Effector memory CD8-positive, alpha-beta T cell (primary cell): ENCODE measurements at places on chromosomes 1 and 21.

DNA sequence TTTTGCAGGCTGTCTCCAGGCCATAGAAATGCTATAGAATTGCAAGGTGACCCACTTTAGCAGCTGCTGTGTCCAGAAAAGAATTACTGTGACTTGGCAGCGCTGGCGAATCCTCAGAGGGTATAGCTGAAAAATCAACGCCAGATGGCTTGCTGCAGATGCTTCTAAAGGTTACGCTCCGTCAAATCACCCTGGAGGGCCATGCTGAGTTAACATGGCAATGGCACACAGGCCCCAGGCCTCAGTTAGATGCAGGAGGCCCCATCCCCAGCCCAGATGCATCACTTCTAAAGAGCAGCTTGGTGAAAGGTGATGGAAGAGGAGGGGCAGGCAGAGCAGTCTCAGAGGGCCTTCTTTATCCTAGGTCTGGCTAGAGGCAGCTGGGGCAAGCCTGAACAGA, 18.0 kb downstream of the KIAA1614 start:
- no peak for DNase-seq

- peak; percentile 9 for DNase-seq
Measured at GRCh38 chr1:235336903-235337302, 8.5 kb downstream of the GGPS1 start.

DNA sequence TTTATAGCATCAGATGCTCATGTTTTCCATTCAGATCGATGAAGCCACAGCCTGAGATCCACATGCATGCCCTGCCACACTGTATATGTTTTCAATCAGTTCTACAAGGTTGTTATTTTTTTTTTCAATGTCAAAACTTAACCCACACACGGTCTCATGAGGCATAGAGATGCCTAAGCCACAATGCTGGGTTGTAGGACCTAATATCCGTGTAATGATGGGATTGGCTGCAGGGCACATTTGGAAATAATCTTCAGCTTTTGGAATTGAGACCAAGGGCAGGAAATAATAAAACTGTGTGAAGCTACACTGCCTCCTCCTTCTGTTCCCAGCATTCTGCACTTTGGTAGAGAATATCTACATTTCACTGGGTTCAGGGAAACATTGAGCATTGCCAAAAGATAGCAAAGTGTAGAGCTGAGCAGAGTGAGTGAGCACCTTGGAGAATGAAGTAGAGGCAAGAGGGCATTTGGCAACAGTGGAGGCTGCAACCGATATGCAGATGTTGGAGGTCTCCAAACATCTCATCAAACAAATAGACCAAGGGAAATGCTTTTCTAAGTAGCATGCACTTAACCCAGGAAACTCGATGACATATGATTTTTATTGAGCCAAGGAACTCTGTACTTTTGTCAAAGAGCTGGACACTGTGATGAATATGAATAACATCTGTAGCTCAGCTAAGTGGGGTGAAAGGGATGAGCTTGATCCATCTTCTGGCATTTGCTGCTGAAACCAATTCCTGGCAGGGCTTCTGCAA, 176.7 kb downstream of the LYPLAL1 start:
- DNase-seq: no peak

DNA sequence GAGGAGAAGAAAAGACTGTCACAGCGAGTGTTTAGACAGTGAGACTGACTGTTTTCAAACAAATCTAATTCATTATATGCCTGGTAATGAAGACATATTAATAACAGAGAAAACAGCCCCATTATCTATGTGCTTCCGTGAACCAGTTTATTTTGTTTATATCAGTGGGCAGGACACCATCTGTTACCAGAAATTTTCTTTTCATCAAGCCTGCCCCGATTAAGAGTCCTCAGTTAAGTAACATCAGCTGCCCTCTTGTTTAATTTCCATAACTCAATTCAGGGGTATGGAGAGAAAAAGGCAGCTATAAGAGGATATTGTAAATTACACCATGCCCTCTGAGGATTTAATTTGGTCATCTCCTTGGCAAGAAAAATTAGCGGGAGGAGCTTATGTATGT, 94.0 kb downstream of the TMEM200B start:
- no peak for DNase-seq

GRCh38 chr1:168100315-168101002, 36.3 kb downstream of the GPR161 start:
- no peak for DNase-seq

DNA sequence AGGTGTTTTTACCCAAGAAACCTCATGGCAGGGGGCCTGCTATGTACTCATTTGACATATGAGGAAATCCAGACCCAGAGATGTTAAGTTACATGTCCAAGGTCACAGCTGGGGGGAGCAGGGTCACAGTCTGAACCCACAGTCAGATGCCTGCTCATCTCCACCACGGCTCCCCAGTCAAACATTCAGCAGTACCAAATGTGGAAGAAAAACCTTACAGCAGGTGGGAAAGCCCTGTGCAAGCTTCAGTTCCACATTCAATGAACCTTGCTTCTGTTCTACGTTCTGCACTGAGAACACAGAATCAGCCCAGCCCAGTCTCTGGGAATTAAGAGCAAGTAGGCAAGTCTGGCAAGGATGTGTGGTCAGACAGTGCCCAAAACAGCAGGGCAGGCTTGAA, 35.2 kb downstream of the LRP8 start:
- DNase-seq: no peak

DNA sequence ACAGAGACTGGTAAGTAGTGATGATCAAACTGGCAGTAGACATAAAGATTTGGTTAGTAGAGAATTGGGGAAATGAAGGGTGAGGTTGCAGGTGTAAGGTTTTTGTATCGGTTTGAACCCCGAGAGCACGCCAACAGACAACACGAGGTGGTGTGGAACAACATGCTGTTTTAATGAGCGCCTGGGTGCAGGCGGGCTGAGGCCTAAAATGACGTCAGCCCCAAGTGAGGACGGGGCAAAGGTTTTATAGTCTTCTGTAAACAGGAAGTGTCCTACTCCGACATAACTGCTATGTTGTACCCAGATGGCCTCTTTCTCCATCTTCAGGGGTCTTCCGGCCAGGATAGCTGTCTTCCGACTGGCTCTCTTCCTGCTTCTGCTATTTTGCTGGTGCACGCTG, 178.8 kb downstream of the HHIPL2 start:
- no peak for DNase-seq

DNA sequence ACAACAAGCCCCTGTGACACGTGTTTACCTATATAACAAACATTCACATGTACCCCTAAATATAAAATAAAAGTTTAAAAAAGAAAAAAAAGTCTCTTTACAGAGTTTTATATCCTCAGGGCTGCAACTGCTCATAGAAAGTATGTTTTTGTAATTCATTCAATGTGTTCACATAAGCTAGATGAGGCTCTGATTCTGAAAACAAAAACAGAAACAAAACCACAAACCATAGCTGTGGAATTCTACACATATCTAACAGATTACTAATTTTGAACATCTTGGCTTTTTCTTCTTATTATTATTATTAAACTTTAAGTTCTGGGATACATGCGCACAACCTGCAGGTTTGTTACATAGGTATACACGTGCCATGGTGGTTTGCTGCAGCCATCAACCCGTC, 579.6 kb upstream of the ZRANB2 start:
- DNase-seq: no peak

GRCh38 chr1:201108614-201109013, 3.6 kb downstream of the CACNA1S start:
- no peak for DNase-seq

GRCh38 chr1:48758976-48759375, 17.7 kb downstream of the BEND5 start:
- DNase-seq: no peak

DNA sequence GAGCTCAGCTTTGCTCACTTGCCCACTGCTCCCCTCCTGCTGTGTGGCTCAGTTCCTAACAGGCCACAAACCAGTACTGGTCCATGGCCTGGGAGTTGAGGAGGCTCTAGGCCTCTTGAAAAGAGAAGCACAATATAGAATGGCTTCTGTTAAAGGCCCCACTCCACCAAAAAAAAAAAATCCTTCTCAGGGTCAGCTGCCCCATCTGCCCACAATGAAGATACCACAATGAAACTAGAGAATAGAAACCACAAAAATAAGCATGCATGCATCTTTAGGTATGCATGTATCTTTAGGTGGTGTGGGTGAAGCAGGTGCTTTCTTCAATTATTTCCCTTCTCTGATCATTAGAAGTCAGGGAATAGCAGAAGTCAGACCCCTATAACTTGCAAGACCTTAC, 620.4 kb upstream of the BEND5 start:
- no peak for DNase-seq

- no peak for DNase-seq
Measured at GRCh38 chr21:45971616-45972352, 9.8 kb upstream of the COL6A1 start.

- DNase-seq: no peak
Measured at GRCh38 chr1:6097117-6097595, 51.5 kb downstream of the KCNAB2 start.

- no peak for DNase-seq
Measured at GRCh38 chr1:221891708-221892107, 149.8 kb upstream of the DUSP10 start.

DNA sequence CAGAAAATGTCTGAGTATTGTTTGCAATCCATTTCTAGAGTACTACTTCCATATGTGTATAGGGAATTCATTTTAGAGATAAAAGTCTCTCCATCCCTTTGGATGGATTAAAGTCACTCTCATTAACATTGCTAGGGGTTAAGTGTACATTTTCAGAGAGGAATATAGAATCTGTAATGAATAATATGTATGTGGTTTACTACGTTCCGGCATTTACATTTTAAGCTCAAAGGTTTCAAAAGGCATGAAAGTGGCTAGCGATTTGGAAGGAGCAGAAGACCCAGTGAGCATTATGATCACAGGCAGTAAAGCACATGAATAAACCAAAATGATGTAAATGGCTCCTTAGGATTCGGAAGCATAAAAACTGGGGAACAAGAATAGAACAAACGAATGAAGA, 123.0 kb downstream of the DSCAM start:
- no peak for DNase-seq

DNA sequence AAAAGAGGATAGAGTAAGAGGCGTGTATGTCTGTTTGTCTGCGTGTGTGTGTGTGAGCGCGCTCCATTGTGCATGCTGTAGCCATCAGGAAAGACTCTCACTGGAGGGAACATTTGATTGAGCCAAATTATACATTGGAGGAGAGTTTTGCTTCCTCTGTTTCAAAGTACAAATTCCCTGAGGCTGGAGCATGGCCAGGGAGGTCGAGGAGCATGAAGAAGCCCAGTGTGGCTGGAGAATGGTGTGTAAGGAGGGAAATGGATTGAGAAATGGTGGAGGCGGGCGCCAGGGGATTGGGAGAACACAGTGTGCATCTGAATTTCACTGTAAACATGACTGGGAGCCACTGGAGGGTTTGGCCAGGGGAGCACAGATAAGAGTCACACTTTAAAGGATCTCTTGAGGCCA, 22.1 kb upstream of the EFNA1 start:
- no peak for DNase-seq

DNA sequence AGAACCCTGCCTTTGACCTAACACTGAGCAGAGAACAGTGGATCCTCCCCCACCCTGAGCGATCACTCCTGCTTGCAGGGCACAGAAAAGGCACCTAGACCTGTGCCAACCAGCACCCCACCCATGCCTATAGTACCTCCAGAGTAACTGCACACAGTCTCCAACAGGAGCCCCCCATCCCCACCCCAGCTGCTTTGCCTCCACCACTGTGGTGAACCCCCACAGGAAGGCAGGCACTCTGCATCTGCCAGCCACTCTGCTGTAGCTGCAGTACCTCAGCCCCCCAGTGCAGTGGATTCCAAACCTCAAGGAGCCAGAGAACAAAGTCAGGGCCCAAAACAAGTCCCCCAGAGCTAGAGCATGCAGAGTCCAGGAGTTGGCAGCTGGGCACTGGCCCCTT, 10.7 kb downstream of the SPATC1L start:
- DNase-seq: no peak

DNA sequence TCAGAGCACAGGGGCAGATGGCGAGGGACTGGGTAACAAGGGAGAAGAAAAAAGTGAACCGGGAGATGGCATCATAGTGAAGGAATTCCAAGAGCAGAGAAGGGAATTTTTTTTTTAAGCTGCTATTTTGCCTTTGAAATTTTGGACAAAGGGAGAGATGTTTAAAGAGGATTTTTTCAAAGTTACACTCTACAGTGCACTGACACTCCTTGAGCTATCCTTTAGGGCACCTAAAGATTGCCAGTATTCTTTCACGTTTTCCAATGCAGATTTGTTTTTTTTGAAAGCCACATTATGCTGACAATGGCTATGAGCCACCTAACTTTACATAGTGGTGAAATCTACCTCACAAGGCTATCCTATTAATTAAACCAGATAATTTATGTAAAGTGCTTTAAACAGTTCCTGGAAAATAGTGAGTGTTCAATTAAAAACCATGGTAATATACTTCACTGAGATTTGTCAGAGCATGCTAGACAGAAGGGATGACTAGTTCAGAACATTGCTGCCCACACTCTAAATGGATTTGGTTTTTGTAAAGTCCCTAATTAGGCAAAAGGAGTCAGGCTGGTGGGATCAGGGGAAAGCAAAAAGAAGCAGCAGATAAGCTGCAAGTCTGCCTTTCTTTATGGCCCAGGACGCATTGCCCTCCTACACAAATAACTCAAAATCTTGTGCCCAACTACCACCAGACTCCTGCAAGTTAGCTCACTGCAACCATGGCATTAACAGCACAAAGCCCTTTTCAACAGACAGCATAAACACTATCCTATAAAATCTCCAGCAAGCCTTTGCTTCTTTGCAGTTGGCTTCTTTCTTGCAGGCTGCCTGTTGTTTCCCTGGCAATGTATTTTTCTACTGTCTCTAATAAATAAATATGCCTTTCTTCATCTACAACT, 53.9 kb downstream of the PRDX6 start:
- DNase-seq: no peak

DNA sequence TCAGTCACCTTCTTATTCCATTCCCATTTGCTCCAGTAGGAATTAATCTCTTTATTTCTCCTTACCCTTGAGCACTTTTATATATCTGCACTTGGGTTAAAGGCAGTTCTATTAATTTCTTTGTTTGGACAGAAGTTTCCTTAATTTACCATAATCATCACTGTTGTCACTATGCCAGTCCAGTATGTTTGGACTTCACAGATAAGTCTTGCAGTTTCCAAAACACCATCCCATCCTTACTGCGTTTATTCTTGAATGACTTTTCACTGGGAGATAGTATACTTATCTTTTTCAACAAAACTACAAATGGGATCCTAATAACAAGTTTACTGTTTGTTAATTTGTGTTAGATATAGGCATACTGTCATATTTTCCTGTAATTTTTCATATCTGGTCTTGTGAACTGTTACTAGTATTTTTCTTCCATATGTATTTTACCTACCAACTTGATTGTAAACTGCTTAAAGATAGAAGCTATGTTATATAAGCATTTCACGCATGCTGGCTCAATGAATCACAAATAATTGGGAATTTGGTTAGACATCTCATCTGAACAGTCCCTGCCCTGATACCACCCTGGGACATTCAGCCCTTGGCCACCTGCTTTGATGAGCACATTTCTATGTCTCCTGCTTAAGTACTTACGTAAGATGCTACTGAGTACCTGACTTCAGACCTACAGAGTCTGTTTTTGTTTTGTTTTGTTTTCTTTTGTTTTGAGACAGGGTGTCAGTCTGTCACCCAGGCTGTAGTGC, 78.2 kb downstream of the OLFML2B start:
- no peak for DNase-seq

GRCh38 chr1:149849111-149849946, 50.0 kb upstream of the BOLA1 start:
- DNase-seq: no peak
